ENCODE measurements at places on chromosomes 11 and 22.

DNA sequence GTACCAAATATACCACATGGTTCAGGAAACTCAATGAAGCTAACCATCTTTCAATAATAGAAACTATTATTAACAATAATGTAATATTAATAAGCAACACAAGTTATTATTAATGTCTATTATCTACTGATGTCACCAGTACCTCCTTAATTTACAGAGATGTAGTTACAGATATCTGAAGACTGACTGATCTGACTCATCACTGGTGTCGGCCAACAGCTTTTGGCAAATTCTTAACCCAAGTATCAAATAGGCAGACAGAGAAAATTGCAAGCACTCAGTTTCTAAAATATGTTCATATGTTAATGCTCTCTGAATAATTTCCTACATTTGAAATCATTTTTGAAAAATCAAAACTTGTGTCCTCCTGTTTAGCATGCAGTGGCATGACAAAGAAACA is 100.4 kb upstream of the DDI1 start:
- no peak for DNase-seq

DNA sequence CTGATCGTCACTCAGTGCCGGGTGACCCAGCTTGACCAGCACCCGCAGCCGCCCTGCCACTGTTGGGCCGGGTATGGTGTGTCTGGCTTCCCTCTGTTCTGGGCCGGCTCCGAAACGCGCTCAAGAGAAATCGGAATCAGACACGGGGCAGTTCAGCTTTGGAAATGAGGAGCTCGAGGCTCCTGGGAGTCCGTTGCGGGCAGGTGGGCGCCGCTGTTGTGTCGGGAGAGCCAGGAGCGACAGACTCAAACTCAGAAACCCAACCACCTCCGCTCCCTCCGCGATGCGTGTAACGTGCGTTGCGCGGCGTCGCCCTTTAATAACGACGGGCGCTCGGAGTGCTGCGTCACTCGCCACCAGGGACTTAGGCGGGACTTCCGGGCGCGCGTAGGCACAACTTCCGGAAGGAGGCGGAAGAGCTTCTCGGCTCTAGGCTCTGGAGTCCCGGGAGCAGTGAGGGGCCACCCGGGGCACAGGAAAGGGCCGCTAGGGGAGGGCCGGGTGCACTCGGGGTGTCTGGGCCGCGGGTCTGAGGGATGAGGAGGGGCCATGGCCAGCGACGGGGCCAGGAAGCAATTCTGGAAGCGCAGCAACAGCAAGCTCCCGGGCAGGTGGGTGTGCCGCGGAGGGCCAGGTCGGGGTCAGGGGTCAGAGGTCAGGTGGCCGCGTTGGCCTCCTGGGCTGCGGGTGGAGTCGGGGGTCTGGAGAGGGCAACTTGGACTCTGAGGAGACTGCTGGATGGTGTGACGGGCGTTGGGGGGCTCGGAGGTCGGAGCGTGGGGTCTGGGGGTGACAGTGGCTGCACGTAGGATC is at the start of gene TBC1D22A:
Gene TBC1D22A, plus strand, starts transcription at position 413 of the 813 bp plus-strand sequence. Its CDS starts 137 bp downstream, at position 550.
- peak; percentile 97 for DNase-seq

GRCh38 chr11:62857541-62857982 is 18.2 kb upstream of the WDR74 start:
- DNase-seq = no peak

- DNase-seq = no peak
Observed at GRCh38 chr11:72897506-72897905, 83.3 kb downstream of the ATG16L2 start.

DNA sequence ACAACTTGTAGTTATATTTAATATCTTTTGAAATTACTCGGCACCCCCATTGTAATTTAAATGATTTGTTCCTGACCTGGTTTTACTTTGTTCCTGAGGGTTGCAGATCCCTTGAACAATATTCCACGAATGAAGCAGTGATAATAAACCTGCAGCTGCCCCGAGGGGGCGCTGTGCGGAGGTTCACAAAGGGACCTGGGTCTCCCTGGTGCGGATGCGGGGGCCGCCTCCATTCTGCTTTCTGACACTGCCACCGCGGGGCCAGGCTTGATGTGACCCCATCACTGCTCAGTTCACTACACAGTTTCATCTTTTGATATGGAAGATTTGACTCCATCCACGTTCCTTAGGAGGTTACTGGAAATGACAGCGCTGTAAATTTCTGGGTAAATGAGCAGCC is 62.9 kb upstream of the PRODH start:
- no peak for DNase-seq

- DNase-seq = peak; percentile 16
Observed at GRCh38 chr22:40797427-40797826, 21.7 kb downstream of the SLC25A17 start.

DNA sequence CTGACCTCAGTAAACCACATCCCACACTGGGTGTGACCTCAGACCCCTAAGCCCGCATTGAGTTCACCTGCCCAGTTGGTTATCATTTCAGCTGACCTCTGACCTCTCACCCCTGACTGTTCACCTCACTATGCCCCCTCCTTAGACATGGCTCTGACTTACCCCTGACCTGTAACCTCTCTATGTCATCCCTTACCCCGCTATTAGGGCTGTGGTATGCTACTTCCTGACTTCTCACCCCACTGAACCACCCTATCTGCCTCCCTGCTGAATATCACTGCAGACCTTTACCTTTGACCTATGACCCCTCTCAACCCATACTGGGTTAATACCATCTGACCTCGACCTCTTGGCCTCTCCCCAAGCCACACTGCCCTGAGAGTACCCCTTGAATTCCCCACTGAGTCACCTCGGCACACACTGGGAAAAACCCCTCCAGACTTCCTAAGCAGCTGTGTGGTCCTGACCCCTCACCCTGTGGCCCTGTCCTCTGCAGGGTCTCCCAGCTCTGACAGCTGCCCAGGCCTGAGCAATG is 8.3 kb downstream of the PLCB3 start:
- no peak for DNase-seq

- DNase-seq = no peak
Observed at GRCh38 chr22:42560781-42561180, 7.0 kb downstream of the SERHL2 start.

DNA sequence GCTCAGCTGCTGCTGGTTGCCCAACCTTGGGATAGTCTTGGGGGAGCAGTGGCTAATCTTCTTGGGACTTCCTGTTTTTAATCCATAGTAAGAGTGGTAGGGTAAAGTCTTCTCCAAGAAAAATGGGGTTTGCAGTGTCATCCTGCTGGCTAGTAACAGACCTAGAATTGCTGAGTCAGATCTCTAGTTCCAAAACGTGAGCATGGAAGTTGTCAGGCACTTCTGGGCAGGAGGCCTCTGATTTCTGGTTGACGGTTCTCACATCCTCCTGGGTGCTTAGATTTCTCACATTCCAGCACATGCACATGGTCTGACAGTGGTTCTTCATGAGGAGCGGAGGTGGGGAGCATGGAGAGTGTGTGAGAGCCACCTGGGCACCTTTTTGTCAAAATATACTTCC is 410.0 kb downstream of the OPCML start:
- no peak for DNase-seq

GRCh38 chr22:37467391-37467955 is 18.7 kb downstream of the MFNG start:
- no peak for DNase-seq

DNA sequence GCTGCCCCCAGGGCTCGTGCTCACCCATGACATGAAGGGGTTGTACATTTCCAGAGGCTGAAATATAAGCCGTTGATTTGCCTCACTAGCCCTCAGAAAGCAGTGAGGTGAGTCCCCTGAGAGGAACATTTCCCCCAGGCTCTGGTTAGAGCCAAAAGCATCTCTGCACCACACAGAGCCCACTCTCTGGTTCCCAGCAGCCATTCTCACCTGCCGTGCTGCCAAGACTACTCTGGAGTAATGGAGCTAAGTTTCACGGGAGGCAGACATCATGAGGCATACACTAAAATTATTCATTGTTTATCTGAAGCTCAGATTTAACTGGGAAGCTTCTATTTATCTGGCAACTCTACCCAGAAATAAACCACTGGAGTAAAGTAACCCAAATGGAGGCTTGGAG is 40.8 kb downstream of the CACNA1I start:
- no peak for DNase-seq

DNA sequence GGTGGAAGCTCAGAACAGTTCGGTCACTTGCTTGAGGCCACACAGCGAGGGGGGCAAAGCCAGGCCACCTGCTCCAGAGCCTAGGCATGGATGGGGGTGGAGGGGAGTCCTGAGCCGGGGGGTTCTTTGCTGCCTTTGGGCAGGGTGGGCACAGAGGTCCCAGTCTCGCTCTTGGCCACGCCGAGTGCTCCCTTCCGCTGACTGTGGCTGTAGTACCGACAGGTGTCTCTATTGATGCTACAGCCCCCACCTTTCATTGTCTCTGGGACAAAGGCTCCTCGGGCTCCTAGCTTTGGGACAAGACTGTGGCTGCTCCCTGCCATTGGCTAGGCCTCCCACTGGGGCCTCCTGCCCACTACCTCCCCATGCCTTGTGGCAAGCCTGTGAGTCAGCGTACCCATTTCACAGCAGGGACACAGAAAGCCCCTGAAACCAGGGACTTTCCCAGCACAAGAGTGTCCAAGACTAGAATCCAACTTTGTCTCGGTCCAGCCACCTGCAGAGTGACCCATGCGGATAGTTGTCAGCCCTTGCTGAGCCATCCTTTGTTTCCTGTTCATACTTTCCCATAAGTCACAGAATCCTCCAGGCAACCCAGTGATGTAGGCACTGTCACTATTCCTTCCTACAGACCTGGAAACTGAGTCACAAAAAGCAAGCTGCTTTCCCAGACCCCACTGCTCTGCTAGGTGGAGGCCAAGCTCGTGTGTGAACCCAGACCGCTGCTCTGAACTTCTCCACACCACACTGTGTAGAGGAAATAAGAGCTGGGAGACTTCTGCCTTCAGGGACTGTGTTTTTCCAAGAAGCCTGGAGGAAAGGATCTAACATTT is 17.2 kb downstream of the MYEOV start:
- no peak for DNase-seq

GRCh38 chr11:11320825-11321224 is 32.2 kb downstream of the CSNK2A3 start:
- peak; percentile 54 for DNase-seq

DNA sequence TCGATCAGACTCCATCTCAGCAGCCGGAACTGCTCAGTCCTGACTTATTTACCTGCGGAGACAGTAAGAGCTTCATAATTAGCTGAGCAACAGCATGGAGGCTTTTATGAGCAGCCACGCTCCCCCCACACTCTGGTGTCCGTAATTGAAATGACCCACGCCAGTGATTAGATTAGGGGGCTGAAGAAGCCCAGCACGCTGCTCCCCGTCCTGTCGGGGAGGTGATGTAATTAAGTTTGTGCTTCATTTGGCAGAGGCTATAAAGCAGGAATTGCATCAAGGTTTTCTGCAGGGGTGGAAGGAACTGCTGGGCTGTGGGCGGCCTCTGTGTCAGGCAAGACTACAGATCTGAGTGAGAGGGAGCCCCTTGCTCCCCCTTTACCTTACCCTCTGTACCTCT is 22.8 kb upstream of the HTR3A start:
- DNase-seq = no peak

GRCh38 chr22:36907253-36908195 is 5.9 kb upstream of the CSF2RB start:
- no peak for DNase-seq

- DNase-seq = no peak
Observed at GRCh38 chr11:60867871-60868681, 734 bp downstream of the ZP1 start.

DNA sequence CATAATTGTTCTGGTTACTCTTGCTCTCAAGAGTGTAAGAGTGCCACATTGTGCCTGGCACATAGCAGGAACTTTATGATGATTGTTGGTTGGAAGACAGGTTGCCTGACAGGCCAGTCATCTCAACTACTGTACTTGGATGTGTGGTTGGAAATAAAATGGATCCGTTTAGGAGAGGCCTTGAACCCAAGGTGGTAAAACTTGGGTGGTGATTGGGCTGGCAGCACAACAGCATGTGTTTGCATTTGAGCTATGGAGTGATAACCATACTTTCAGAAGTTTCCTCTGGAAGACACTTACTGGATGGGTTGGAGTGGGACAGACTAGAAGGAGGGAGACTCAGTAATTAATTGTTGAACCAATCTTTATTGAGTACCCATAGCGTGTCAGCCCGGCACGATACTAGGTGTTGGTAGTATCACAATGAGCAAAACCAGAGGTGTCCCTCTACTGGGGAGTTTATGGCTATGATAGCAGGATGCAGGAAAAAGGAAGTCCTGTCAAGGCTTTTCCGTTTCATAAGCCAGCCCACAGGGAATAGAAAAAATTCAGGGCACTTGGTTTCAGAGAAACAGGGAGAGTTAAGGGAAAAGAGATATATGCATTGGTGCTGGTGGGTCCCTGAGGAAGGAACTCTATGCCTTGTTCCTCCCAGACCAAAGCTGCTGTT is 3.1 kb upstream of the TMEM109 start:
- DNase-seq = no peak

DNA sequence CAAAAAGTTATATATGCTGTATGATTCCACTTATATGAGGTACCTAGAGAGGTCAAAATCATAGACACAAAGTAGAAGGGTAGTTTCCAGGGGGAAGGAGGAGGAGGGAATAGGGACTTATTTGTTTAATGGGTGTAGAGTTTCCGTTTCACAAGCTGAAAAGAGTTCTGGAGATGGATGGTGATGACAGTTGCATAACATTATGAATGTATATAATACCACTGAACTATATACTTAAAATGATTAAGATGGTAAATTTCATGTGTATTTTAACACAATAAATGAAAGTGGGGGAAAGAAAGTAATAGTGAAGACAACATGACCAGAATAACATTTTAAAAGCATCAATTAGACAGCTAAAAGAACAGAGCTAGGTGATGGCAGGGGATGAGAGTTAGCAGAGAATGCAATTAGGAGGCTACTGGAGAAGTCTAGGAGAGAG is 51.2 kb downstream of the MRTFA start:
- no peak for DNase-seq

DNA sequence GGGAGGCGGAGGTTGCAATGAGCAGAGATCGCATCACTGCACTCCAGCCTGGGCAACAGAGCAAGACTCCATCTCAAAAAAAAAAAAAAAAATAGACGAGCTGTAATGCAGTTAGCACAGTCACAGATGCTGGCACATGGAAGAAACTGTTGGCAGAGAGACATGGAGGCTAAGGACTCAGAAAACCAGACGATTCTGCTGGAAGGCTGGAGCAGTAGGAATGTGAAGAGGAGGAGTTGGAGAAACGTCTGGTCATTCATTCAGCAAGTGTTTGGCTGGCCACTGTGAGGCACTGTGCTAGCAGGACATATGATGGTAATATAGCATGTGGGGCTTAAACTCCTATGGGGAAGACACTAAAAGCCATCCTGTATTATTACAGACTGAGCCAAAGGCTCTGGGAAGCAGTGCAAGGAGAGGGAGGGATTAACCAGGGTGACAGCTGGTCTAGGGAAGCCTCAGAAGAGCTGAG is 5.0 kb downstream of the UQCR10 start:
- peak; percentile 75 for DNase-seq

- no peak for DNase-seq
Observed at GRCh38 chr11:9160166-9160565, 68.8 kb upstream of the SCUBE2 start.
